ENCODE measurements at places on chromosomes 5 and 9.

DNA sequence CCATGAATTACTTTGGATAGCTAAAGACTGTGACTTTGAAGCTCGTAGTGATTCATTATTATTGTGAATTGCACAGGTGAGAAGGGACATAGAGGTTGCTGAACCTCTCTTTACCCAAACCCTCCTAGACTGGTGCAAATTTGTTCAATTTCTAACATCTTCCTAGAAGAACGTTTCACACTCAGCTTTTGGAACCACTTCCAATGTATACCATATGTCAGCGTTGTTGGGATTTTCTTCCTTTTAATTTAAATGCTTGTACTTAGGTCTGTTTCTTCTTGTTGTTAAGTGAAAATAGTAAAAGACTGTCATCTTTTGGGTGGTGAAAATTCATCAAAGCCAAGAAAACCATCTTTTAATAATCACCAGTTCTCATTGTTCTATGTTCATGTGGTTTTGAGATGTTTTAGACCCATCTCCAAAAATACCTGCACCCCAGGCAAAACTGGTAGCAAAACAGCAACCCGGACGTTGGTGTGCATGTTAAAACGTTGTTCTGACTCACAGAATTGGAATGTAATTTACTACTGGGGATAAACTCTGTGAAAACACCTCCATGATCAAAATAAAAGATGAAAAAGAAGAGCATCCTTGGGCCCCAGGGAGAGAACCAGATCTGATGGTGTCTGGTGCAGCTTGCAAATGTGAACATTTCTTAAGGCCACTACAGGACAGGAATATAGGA, 238.3 kb downstream of the NPR3 start:
- DNase-seq: no peak

GRCh38 chr9:97853844-97854695, 1.0 kb downstream of the FOXE1 start:
- no peak for DNase-seq

GRCh38 chr9:120694559-120694958, 19.7 kb downstream of the MEGF9 start:
- DNase-seq: no peak

DNA sequence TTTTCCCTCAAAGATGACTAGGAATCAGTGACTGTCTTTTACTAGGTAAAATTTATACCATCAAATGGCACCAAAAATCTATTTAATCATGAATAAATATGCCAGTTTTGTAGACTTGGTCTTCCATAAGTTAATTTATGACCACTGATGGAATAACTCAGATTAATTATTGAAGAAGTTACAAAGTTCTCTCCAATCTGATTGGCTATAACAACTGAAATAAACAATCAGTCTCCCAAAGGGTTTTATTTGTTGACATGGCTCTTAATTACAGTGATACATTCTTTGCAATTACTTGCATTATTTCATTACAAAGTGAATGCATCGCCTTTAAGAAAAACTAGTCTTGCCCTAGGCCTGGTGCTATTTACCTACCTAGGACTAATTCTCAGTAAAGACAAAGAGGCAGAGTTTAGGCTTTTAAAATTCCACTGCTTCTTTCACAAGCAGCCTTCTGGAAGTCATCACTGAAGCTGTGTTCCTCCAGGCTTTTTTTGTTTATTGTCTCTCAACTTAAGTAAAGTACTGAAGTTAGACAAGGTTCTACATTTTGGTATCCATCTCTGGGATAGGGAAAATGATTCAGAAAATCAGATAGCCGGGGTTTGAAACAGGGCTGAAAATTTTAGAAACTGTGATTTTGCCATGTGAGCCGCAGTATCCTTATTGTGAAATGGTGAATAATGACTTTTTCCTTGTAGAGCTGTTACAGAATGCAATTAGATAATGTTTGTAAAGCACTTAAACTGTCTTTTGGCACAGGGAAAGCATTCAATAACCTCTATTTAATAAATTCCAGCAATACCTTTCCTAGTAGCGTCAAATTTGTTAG, 2.5 kb downstream of the STOM start:
- no peak for DNase-seq

- DNase-seq: no peak
Observed at GRCh38 chr5:167479779-167480178, 811.7 kb upstream of the WWC1 start.

DNA sequence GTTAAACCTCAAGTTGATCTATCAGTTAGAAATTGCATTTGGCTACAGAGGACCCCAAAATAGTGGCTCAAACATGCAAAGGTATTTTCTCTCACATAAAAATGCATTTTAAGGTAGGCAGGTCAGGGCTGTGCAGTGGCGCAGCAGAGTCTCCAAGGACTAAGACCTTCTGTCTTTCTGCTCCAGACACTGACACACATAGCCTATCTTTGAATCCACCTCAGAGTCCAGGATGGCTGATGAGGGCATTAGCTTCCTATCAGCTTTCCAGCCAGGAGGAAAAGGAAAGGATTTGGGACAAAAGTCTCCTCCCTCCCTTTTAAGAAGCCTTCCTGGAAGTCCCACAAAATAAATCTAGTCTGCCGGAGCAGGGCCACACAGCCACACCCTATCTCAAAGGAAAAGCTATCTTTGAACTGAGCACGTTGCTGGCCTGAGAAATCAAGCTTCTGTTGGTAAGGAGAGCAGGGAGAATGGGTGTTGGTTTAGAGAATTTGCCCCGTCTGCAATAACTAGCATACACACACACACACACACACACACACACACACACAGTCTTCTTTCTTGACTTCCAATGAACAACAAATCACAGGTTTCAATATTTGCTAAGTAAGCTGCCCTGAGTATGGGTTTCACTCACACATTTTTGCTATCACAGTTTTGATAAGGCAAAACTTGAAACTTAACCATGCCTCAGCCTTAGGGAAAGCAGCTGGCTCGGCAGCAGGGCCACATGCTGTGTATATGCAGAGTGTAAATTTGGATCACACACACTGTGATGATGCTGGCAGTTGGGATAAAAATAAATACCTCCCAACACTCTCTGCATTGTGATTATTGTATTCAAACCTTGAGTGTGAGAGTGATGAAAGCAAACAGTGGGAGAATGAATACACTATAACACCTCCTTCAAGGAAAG, 116.6 kb upstream of the MAP3K1 start:
- DNase-seq: no peak

- no peak for DNase-seq
Observed at GRCh38 chr9:121399883-121400607, 30.0 kb upstream of the STOM start.

Measured in left ventricle myocardium inferior (tissue), 1 donor.